ENCODE measurements at places on chromosomes 6 and 20.

DNA sequence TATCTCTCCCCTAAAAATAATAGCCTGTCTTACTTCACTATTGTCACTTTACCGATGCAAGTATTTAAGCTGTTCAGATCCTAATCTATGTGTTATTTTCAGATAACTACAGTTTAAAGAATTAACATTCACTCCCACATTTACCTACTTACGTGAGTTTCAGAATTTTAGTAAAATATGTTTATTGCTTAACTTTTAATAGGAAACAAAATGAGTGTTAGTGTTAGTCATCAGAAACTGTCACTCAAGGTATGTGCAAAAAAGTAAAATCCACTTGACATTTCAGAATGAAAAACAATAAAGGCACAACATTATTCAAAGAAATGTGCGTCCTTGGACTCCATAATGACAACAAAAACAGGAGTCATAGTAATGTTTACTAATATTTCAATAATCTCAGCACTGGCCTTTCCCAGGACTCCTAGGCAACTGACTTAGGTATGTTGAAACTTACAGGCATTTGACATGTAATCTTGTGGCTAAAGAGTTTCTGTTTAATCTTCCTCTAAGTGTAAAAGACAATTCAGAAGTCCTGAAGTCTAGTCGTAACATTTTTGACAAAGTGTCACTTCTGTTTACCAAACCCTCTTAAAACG, 4.5 kb downstream of the ATXN1 start:
- no peak for DNase-seq

DNA sequence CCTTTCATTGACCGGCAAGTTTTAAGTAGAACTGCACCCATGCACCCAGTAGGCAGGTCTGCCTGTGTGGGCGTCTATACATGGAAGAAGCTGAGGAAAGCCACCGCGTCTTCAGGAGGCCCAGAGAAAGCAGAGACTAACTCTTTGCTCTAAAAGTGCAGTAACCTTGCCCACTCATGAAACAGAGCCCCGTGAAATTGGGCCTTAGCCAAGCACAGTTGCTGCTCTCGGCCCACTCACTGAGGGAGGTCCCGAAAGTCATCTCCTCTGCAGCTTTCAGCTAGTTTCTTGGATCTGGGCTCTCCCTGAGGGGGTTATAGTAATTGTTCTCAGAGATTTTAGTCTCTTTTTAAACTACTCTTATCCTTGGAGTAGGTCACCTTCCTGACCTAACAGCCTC, 74.0 kb upstream of the SYNJ2 start:
- no peak for DNase-seq

GRCh38 chr6:79335133-79335674, 100.7 kb upstream of the HMGN3 start:
- DNase-seq = no peak

GRCh38 chr6:83417880-83418663, 12.8 kb downstream of the ME1 start:
- DNase-seq = no peak

- DNase-seq = no peak
Measured at GRCh38 chr20:48502016-48502415, 325.8 kb downstream of the PREX1 start.
